Amniotic stem cell (primary cell): ENCODE measurements at places on chromosomes 12 and 14.

DNA sequence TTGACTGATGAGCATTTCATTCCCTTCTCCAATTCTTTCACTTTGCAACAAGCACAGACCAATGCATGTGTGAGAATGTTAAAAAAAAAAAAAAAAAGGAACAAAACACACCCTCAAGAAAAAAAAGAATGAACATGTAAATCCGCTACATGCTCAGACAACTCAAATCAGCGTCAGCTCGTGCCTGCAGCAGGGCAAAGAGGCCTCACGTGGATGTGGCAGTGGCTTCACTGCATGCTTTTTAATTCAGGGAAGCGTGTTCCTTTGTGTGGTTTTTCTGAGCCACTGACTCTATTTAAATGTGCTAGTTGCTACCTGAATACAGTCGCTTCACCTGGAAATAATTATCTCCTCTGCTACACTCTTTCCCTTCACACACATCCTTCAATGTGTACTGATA, 55.1 kb downstream of the PPP1R36 start:
- no peak for DNase-seq

- DNase-seq, result no peak
Measured at GRCh38 chr14:73142216-73142615, 5.9 kb downstream of the PSEN1 start.

DNA sequence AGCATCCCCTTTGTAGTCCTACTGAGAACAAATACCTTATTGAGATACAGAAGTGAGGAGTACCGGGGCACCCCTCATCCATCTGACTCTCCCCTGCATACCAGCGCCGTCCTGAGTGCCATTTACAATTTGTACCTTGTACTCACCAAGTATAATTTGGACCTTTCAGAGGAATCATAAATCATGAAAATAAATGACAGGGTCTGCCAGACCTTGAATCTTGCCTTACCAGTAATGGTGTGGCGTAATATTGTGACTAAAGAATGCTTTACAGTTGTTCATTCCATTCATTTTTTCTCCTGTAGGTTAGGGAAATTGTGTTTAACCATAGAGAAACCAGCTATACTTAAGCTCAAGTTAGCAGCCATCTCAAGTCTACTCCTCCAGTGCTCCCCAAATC, 243.7 kb upstream of the RGS6 start:
- no peak for DNase-seq

DNA sequence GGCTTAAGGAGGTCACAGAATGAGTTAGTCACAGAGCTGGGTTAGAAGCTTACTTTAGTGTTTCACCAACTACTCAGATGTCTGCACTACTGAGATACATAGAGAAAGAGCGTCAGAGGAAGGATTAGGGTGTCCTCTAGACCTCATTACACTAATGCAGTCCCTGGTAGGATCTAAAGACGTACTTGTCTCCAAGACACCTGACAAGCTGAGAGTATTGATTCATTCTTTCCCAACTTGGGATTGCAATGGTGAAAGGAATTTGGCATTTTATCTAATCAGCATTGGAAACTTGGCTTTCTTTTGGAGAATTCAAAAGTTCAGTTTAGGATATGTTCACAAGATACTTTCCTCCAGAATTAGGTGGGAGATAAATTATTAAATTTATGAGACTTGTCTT, 402.1 kb downstream of the ZFP36L1 start:
- DNase-seq, result no peak

DNA sequence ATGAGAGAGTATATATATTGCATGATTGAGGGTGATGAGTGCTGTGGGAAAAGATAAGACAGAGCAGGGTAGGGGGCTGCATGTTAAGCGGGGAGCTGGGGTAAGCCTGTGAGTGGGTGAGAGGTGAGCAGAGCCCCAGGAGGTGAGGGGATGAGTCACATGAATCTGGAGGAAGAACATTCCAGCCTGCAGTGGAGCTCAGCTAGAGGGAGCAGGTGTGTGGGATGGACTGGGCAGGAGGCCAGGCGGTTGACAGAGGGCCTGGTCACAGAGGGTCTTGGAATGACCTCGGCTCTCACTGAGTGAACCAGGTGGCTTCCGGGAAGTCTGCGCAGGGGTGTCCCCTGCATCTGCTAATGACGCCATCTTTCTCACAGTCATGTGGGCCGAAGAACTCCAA, 44.4 kb downstream of the GIT2 start:
- no peak for DNase-seq

GRCh38 chr14:64649383-64649998, 54.7 kb upstream of the PLEKHG3 start:
- no peak for DNase-seq

DNA sequence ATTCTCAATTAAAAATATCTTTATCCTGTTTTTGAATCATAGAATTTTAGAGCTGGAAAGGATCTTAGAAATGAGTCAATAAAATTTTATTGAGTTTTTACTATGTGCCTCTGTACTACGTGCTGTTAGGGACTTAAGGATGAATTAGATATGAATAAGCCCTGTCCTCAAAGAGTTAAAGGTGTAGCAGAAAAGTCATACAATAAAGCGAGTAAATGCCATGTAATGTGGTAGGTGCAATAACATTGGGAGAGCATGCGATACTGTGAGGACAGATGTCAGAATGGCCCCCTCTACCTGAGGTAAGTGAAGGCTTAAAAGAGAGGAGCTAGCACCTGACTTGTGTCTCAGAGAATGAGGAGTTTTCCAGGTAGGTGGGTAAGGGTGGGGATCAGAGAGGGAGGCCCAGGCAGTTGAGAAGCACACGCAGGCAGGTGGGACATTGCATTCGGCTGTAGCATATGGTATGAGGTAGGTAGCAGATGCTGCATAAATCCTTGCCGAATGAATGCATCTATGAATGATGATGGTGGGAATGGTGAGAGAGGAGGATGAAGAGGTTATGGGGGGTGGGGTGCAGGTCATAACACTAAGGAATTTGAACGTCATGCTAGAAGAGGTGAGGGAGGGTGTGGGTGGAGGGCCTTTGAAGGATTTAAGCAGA, 35.4 kb upstream of the ATP23 start:
- DNase-seq, result no peak

DNA sequence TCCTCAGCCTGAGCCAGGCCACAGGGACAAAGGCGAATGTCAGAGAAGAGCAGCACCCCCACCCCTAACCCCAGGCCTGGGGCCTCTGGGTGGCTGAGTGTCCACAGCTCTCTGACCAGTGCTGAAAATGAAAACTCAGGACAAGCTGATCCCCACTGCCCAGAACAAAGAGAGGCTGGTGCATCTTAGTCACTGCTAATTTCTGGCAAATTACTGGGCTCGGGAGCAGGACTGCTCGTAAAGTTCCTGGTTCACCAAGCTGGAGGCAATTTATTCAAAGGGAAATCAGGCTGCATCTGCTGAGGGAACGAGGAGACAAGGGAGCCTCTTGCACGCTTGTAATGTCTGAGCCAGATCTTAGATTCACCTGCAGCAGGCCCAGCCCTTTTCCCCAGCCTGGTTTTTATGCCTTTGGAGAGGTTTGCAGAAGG, 43.2 kb downstream of the CALM1 start:
- DNase-seq, result no peak

- no peak for DNase-seq
Measured at GRCh38 chr12:130961921-130962451, 8.3 kb downstream of the ADGRD1 start.

- no peak for DNase-seq
Measured at GRCh38 chr14:95460647-95461478, 55.6 kb downstream of the SYNE3 start.
